Foreskin melanocyte (primary cell): ENCODE measurements at places on chromosomes 1 and 21.
A peak's percentile ranks its signal among the peaks of the same experiment; 100 is the strongest.

GRCh38 chr1:156746728-156747631 lies 4.5 kb downstream of the HDGF start:
- DNase-seq: peak; percentile 73

- DNase-seq: no peak
These were observed 38.2 kb downstream of the RABGAP1L start for GRCh38 chr1:174197547-174197946.

- no peak for DNase-seq
These were observed 22.6 kb upstream of the RAB3GAP2 start for GRCh38 chr1:220294846-220295301.

DNA sequence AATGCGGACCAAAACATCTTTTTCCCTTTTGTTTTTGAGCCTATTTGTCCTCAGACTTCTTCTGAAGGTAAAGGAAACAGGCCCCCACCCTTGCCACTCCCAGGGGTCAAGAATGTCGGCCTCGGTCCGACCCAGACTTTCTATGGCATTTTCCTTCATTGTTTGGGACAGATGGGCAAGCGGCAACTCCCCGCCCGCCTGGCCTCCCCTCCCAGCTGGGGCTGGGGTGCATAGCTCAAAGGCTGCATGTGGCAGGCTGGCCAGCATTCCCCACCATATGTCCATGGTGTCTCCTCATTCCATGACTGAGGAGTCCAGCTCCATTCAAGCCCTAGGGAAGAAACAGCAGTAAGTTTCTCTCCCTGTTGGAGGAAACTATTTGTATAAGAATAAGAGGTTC lies 29.4 kb upstream of the TSPEAR start:
- DNase-seq: no peak

GRCh38 chr1:193680247-193680923 lies 494.0 kb upstream of the B3GALT2 start:
- no peak for DNase-seq

GRCh38 chr1:159941141-159941540 lies 4.3 kb downstream of the IGSF9 start:
- no peak for DNase-seq

GRCh38 chr1:19344372-19344810 lies 32.3 kb downstream of the SLC66A1 start:
- DNase-seq: no peak

GRCh38 chr1:185998391-185998790 lies 264.2 kb downstream of the HMCN1 start:
- no peak for DNase-seq

GRCh38 chr1:34923490-34923889 lies 6.0 kb downstream of the DLGAP3 start:
- no peak for DNase-seq

- peak; percentile 88 for DNase-seq
These were observed at the start of gene DDR2 for GRCh38 chr1:162632217-162632666. TSS of gene DDR2 (plus strand) at chr1:162632464. CDS start at chr1:162719064, 86,600 bp downstream.

DNA sequence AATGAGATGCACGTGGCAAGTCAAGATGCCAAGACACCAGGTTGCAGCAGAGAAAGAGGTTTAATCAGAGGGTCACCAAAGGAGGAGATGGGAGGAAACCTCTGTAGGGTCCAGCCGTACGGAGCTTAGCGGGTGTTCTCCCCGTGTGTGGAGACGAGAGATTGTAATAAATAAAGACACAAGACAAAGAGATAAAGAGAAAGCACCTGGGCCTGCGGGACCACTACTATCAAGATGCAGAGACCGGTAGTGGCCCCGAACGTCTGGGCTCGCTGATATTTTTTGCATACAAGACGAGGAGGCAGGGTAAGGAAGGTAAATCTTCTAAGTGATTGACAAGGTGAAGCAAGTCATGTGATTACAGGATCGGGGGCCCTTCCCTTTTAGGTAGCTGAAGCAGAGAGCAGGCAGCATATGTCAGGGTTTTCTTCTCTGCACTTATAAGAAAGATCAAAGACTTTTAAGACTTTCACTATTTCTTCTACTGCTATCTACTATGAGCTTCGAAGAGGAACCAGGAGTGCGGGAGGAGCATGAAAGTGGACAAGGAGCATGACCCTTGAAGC lies 41.2 kb upstream of the TDRD10 start:
- DNase-seq: no peak

- no peak for DNase-seq
These were observed 281.2 kb downstream of the AKT3 start for GRCh38 chr1:243568793-243569192.
